Muscle of back (tissue), 13 donors: ENCODE measurements at places on chromosomes 2 and 18.

GRCh38 chr2:101828257-101828656 lies 130.8 kb downstream of the MAP4K4 start:
- no peak for DNase-seq

DNA sequence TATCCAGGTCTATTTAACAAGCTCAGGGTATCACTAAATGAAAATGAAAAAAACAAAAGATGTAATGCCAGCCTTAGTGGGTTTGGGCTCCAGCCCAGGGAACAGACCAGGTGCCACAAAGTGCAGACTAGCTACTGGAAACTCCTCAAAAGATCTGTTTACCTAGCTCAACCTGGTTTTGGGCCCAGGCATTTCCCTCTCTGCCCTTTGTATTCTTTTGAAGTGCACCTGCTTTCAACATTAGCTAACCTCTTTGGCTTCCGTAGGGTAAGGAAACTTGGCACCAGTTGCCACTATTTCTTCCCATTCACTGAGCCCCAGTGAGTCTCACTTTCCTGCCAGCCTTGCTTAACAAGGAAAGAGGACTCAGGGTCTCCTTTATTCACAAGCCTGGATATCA lies 123.6 kb upstream of the CDCA7 start:
- no peak for DNase-seq

DNA sequence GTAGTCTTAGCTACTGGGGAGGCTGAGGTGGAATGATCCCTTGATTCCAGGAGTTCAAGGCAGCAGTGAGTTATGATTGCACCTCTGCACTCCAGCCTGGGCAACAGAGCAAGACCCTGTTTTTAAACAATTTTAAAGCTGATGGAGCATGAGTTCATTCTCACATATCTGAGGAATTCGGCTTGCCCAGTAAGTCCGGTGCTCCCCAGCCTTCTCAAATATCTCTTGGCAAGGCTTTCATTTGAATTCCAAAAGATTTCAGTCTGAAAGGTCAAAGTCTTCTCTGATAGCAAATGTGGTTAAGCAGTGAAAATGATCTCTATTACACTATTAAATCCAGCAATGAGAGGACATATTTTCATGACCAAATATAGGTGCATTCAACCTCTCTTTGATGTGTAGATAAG lies 27.9 kb downstream of the PIEZO2 start:
- DNase-seq, result no peak

DNA sequence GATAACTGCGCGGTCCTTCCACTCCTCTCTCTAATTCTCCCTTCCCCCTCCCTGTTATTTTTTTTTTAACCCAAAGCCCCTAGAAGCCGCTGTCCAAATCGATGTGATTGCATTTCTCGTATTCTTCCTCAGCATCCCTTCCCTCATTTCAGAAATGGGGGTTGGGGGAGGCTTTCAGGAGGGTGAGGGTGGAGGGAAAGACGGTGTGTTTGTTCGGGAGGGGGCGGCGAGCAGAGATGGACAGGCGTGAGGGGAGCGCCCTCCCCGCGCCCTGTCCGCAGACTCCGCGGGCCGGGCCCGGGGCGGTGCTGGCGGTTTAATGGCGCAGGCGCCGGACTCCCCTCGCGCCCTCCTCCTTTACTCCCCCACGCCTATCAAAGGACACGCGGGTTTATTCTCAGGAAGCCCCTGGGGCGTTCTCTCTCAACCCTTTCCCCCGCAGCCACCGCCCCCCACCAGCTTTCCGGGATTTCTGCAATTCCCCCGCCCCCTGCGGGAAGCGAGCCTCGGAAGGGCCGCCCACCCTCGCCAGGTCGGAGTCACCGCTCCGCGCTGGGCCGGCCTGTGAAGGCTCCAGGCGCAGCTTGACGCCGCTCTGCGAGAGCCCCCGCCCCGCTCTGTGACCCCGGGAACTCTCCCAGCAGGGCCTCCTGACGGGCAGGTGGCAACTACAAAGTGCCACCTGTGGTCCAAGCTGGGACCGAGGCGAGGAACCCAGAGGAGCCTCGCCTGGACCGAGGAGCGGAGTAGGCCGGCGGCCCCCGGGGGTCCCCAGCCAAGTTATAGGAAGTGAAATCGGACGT lies 981 bp downstream of the ST8SIA3 start:
- no peak for DNase-seq
